ENCODE measurements at places on chromosomes 13 and 19.

DNA sequence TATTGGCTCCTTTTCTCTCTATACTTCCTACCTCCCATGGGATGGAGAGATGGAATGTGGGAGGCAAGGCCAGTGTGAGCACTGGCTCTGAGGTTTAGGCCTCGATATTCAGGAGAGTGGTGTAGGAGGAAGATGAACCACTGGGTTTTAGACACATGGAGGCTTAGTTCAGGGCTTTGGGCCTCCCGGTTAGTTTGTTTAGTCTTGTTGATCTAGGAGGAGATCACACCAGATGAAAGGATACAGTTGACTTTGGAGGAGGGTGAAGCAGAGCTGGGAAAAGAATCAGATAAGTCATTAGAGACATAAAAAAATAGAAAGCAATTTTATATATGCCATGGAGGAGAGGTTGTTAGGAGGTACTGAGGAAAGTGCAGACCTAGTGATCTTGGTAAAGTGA lies 30.9 kb downstream of the RNASEH2B start:
- DNase-seq: no peak

DNA sequence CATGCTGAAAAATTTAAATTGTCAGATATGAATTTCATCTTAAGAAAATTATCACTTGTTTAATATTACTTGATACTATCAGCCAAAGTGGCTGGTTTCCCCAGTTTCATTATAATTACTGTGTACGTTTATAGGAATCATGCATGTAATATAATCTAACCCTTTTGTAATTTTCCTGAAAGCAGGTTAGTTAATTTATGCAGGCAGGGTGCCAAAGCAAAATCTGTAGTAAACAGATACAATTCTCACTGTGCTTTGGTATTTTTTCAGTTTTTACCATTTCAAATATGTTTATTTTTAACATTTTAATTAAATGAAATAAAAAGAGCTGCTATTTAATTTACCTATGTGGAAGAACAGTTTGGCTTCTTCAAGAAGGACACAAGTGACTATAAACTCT lies 1227.5 kb upstream of the MIR17HG start:
- DNase-seq: no peak

DNA sequence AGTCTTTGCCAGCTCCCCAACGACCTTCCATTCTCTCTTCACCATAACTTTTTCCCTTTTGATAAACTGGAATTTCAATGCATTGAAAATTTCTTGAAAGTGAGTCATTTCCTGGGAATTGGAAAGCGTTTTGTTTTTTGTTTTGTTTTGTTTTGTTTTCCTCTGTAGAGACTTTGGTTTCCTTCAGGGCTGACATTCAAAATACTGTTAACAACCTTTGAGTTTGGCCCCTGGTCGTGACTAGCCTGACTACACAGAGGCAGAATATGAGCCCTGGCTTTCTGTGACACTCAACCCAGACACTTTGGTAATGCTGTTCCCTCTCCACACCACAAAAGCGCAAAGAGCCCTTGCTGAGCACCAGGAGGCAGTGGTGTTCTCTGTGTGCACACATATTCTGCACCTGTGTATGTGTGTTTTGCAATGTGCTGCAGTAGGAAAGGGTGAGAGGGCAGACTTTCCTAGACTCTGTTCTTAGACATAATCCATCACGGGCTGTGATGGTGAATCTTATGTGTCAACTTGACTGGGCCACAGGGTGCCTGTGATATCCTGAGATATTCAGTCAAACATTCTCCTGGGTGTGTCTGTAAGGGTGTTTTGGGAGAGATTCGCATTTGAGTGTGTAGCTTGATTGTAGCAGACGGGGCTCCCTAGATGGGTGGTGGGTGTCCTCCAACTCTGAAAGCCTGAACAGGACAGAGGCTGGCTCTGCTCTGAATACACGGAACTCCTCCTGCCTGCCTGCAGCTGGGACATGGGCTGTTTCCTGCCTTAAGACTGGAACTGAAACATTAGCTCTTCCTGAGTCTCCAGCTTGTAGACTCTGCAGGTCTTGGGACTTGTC lies 29.5 kb upstream of the ANKRD10 start:
- no peak for DNase-seq

- DNase-seq: no peak
These were observed 17.4 kb downstream of the GPR183 start for GRCh38 chr13:99289674-99290337.

DNA sequence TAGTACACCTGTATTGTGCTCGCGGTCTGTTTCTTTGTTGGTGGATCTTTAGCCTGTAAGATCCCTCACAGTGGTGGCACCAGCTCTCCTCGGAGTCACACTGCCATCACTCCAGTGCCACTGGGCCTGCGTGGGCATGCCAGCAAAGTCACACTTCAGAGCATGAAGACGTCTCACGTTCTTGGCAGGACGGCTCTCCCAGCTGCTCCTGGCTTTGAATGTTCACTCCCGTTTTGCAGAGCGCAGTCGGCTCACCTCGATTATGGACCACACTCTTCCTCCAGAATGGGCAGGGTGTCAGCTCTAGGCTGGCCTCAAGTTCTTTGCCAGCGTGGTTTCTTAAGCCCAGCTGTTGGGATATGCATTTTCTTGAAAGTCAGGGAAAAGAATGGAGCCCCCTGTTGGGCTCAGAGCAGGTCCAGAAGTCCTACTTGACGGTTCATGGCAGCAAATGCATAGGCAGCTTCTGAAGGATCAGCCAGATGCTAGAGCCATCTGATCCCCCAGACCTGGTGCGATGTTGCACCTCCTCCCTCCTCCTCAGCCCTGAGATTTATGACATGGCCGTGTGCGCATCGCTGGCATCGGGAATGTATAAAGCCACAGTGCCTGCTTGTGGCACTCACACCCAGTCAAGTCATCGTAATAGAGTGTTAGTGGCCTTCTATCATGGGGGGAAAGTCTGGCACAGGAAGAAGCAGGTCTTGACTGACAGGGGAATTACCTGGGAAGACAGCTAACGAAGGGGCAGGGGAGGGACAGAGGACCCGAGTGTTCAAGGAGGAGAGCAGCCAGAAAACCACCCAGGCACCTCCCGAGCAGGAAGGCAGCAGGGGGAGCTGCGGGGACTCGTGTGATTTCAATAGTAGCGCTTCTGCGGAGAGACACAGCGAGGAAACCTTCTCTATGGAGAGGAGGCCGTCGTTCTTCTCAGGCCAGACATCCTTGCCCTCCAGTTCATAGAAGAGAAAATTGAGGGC lies 40.2 kb upstream of the NPAS1 start:
- DNase-seq: no peak

- no peak for DNase-seq
These were observed 24.7 kb downstream of the DPF1 start for GRCh38 chr19:38199340-38199739.

DNA sequence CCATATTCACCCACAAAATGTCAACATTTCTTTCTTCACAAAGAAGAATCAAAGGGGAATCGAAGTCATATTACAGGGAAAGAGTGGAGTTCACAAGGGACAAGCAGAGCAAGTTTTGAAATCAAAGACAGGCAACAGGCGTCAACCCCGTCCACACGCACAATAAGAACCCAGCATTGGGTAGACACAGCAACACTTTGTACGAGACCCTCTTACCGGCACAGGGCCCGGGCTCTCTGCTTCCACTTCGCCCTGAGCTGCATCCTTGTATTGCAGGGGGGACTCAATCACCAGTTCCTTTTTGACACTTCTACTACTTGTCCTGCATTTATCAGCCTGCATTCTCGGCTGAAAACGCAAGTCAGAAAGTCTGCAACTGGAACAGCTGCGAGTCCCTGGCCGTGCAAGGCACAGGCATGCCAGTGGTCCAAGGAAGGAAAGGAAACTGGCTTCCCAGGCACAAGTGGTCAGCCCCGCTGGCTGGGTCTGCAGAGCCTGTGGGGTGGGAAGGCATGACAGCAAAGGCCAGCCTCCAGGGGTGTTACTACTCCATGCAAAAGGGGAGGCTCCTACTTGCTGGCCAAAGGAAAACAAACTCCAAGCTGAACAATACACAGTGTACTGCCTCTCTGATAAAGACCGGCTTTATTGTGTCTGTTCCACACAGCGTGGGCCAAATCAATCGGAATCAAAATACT lies at the start of gene DOCK9:
Gene DOCK9, minus strand, starts transcription at position 497 of the 698 bp plus-strand sequence. Its CDS starts 155 bp downstream, at position 342.
- DNase-seq: peak; percentile 86

- no peak for DNase-seq
These were observed 1560.0 kb downstream of the PCDH9 start for GRCh38 chr13:65670014-65670625.

GRCh38 chr13:24922387-24922744 lies 158.4 kb downstream of the RNF17 start:
- DNase-seq: no peak

- no peak for DNase-seq
These were observed 1.5 kb downstream of the TCF3 start for GRCh38 chr19:1650650-1651567.

- DNase-seq: peak; percentile 92
These were observed 675 bp downstream of the PEG3 start for GRCh38 chr19:56839652-56840450.

DNA sequence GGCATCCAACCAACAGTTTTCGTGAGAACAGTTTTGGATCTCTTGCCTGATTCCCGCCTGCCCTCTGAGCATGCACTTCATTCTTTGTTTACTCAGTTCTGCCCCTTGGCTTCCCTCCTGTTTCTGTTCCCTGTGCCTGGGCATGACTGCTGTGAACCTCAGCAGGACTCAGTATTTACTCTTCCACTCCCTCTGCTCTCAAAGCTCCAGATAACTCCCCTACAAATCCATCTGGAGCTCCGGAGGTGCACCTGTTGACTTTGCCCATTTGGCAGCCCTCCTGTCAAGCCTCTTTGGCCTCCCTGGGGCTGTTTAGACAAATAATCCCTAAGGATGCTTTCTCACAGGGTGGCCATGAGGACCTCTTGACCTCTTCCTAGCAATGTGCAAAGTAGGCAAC lies 34.2 kb upstream of the ARGLU1 start:
- DNase-seq: no peak

DNA sequence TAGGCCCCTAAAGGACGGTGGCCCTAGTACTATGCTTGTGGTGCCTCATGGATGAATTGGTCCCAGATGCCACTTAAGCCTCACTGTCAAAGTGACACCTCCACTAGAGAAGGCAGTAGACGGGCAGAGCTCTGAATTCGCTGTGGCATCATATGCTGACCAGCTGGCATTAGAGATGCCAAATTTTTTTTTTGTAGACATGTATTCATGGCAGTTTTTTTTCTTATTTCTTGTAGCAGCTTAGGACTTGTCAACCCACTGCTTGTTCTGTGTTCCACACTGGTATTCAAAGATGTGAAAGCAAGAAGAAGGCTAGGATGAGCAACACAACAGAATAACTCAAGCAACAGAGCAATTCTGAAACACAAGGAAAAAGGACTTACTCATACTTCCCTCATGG lies 212.5 kb downstream of the DLEU7 start:
- no peak for DNase-seq

GRCh38 chr19:15733895-15734294 lies 3.9 kb upstream of the OR10H3 start:
- DNase-seq: no peak

DNA sequence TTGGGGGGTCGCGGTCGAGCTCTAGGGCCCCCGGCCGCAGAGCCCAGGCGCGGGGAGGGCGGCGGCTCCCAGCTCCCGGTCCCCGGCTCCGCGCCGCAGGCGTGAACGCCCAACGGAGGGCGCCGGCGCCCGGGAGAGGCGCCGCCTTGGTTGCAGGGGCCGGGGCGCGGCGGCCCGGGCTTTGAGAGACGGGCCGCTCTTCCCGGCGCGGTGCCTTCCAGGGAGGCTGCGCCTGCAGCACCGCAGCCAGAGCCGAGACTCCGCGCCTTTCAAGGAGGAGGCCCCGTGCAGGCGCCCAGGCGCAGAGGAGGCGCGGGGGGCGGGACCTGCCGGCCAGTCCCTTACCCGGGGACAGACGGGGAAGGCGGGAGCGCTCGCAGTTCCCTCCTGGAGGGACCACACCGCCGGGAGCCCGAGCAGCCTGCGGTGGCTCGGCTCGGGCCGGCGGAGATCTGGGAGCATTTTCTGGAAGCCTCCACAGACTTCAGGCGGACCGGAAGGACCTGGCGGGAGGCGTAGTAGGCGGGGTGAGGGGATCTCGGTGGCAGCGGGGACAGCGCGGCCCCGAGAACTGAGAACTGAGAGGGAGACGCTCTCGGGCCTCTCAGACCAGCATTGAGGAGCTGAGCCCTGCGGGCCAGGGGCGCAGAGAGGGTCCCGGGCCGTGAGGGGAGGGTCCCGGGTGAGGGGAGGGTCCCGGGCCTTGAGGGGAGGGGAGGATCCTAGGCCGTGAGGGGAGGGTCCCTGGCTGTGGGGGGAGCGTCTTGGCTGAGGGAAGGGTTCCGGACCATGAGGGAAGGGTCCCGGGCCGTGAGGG lies 25.5 kb upstream of the MCF2L start:
- no peak for DNase-seq

- no peak for DNase-seq
These were observed 74.4 kb downstream of the TNFRSF19 start for GRCh38 chr13:23644527-23645138.

- DNase-seq: no peak
These were observed 12.4 kb downstream of the GRIN2D start for GRCh38 chr19:48405850-48406249.

DNA sequence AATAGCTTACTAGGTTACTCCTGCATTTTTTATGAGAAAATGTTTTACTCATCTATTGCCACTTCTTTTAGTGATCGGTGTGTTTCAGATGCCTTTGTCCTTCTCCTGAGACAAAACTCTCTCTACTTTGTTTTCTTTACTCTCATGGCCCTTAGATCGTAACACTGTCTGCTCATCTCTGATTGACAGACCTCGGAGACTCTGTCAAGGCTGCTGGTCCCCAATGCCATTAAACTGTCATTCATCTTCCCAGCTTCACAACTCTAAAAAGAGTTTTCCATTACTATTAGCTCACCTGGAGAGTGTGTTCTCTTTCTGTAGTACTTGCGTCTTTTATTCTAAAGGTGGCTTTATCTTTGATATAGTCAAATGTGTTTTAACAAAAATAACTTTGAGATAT lies 765.2 kb downstream of the SLITRK1 start:
- DNase-seq: no peak

DNA sequence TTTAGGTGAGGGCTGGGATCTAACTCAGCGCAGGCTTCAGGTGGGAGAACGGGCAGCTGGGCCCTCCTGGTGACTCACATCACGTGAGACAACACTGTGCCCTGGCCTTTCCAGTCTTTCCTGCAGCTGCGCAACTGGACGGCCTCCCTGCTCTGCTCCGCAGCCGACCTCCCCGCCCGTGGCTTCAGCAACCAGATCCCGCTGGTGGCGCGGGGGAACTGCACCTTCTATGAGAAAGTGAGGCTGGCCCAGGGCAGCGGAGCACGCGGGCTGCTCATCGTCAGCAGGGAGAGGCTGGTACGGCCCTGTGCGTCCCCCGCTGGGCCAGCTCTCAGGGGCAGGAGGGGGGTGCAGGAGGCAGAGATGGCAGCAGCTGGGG lies 8.8 kb downstream of the SPPL2B start:
- no peak for DNase-seq

Data from left forelimb (tissue), 1 donor.